ENCODE measurements at places on chromosomes 1 and 21. TPM values are rescaled to one million over a fixed set of nuclear protein-coding genes. Genes with fewer than 3 reads are reported as not detected.

CLDN14 gene
- total RNA-seq: not detected

DNA sequence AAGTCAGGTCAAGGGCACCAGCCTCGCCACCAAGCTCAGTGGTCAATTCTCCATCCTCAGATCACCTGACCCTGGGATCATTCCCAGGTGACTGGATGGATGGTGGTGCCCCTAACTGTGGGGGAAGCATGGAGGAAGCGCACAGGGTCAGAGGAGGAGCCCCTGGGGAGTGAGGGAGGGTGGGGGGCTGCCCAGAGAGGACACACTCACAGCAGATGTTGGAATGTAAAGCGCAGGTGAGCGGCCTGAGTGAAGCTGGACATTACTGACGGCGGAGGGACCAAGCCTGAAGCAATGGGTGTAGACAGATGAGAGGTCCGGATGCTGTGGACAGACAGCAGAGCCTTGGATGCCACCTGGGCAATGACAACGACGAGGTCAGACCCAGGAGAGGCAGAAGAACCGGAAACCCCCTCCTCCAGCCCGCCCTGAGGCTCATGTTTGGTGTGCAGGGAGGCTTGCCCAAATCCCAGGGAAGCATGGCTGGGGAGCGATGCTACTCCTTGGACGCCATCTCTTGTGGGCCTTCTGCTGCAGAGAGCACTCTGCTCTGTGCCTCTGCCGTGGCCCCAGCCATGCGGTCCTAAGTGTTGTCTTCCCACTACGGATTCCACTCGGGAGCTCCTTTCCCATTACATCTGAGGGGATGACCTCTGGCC is 5.7 kb upstream of the CPLANE2 start:
- peak; percentile 20 for DNase-seq

- no peak for DNase-seq
These were observed 25.2 kb upstream of the DYRK1A start for GRCh38 chr21:37341254-37341960.

OVAAL gene
- total RNA-seq: 1.1 TPM

STIL gene
- total RNA-seq: 0.65 TPM

DNA sequence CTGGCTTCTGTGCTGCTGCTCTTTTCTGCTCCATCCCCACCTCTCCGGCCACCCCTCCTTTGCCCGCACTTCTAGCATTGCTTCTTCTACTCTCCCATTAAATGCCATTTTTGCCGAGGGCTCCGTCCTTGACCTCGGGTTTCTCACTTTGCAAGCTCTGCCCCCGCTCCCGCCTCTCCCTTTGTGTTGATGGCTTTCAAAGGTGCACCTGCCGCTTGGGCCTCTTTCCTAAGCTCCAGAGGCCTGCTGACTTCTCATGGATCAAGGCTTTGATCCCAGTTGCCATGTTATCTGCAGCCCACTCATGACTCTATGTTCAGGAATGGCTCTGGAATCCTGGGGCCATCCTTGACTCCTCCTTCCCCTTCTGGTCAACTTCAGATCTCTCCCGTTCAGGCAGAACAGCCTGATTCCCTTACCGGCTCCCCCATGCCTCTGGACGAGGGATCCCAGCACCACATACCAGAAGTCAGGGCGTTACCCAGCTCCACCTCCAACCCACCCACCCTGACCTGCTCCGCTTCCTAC is 54.3 kb downstream of the TLR5 start:
- no peak for DNase-seq

DNA sequence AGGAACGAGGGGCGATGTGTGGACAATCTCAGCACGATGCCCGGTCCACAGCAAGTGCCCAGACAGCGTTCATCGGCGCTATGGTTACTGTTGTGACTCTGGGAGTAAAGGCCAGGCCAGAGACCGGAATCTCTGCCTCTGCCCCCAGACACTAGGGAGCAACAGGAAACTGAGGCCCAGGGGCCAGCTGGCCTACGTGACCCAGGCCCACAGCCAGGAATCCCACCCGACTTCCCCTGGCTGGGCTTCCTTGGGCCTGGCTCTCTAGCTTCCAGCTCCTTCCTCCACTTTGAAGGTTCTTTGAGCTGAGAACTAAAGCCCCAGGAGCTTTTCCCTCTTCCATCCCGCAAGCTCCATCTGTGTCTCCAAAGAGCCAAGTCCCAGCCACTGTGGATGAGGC is 4.6 kb downstream of the LRP8 start:
- DNase-seq: no peak

GRCh38 chr1:41941381-41941780 is 22.7 kb upstream of the HIVEP3 start:
- DNase-seq: no peak

RNU1-4 gene
- total RNA-seq: 9,391 TPM

DNA sequence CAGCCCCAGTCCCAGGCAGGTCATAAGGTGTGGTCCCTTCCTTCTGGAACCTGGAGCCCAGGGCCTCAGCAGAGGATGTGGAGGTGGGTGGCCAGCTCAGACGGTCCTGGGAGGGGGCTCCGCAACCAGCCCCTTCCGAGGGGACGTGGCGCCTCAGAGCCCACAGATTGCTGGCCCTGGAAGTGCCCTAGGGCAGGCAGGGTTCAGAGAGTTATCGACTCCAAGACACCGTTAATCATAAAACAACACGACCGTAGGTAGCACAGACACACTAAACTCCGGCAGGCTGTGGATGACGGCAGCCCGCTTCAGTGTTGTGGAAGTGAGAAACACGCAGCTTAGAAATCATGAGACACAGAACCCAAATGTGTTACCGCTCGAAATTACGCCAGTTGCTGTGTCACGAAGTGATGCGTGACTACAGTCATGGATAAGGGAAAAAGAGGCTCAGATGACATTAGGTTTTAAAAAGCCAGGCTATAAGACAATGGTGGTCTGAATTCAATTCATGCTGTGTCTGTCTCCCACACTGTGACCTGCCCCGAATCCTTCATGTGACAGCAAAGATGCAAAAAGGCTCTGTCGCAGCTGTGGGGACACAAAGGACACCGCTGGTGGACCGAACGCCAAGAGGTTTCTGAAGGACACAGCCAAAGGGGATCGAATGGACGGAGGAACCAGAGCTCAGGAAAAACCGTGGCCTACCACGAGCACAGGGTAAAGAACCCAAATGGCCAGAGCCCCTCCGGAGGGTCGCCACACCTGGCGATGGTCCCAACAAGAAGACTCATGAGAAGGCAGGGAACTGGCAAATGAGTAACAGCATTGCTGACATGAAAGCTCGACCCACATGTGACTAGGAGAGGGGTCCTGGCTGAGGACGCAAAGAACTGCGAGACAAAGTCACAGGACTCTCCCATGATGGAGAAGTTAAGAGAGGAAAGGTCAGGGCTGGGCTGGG is 1.7 kb upstream of the SUMO3 start:
- DNase-seq: no peak

DNA sequence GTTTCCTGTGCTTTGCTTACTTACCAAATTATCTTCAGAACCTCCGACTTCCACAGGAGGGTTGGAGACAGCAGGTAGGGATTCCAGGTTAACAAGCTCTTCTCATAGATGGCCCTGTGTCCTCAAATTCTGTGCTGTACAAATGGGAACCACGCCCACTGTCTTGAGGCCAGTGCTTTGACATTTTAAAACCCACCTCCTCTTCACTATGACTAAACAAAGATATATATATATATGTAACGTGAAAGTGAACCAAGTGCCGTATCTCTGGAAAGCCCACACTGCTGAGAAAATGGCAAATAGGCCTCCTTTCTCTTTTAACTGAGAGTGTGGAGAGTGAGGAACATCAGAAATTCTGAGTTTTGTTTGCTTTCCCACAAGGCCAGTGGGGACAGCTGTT is 99.6 kb downstream of the ZBTB18 start:
- DNase-seq: no peak
